Stromal cell of bone marrow (primary cell): ENCODE measurements at places on chromosomes 2 and 18.

- no peak for DNase-seq
Observed at GRCh38 chr18:34913837-34914661, 127.2 kb upstream of the MAPRE2 start.

GRCh38 chr18:47821314-47821713 lies 109.1 kb downstream of the SMAD2 start:
- DNase-seq: no peak

GRCh38 chr2:12737297-12737696 lies 20.6 kb downstream of the TRIB2 start:
- no peak for DNase-seq

DNA sequence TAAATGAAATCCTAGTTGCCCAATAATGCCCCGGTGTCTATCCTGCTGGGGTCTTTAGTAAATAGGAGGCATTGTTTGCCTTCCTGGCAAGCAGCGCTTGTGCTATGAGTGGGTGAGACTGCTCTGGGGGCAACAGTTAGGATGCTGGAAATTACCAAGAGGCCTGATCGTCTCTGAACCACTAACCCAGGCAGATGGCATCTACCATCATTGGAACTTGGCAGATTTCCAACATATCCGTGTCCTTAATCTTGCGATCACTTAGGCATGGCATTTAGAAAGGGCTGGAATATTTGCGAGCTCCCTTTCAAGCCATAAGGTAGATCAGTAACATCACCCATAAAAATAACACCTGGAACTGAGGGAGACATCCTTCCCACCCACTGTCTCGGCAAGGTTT lies 18.8 kb upstream of the SH3RF3 start:
- no peak for DNase-seq

DNA sequence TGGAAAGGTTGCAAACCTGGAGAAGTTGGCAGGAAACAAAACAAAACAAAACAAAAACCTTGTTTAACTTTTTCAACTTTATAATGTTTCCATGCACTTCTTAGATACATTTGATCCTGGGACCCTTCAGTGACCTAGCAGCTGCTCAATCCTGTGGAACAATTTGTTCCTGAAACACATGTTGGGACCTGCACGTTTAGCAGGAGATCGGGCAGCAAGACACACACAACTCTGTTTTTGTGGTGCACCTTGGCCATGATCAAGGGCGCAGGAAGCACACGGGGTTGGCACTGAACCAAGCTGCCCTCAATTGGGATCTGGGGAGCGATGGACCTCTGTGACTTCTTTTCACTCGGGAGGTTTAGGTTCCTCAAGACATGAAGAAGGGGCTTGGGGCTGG lies 268.7 kb downstream of the LOXHD1 start:
- DNase-seq: no peak

GRCh38 chr2:127015106-127015910 lies 91.6 kb downstream of the BIN1 start:
- DNase-seq: no peak

GRCh38 chr2:37376421-37377186 lies 32.2 kb downstream of the QPCT start:
- peak; percentile 85 for DNase-seq

DNA sequence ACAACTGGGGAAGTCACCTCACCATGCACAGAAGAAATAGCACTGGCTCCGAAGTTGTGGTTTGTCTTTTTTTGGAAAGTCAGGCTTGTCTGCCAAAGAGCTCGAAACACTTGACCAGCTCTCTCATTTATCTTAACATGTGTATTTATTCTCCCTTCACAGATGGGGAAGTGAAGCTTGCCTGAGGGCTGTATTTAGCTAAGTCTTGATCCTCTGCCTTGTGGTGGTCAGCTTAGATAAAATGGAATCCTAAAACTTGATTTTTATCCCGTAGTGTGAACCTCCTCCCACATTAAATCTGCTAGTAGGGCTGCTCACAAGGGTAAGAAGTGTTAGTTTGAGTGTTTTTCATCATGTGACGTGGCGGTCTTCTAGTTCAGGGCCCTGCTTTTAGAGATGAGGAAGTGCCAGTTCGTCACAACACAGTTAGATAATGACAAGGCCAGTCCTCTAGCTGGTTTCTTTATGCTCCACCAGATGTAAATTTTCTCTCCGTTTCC lies 89.7 kb downstream of the TMEM247 start:
- no peak for DNase-seq

GRCh38 chr2:13260402-13260801 lies 543.7 kb downstream of the TRIB2 start:
- no peak for DNase-seq

DNA sequence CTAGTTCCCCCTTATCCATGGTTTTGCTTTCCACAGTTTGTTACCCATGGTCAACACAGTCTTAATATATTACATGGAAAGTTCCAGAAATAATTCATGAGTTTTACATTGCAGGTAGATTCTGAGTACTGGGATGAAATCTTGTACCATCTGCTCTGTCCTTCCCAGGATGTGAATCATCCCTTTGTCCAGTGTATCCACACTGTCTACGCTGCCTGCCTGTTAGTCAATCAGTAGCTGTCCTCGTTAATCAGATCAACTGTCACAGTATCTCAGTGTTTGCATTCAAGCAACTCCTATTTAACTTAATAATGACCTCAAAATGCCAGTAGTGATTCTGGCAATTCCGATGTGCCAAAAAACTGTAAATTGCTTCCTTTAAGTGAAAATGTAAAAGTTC lies 76.3 kb downstream of the DYNC1I2 start:
- no peak for DNase-seq

- DNase-seq: no peak
Observed at GRCh38 chr2:203637471-203638167, 68.8 kb upstream of the CD28 start.

DNA sequence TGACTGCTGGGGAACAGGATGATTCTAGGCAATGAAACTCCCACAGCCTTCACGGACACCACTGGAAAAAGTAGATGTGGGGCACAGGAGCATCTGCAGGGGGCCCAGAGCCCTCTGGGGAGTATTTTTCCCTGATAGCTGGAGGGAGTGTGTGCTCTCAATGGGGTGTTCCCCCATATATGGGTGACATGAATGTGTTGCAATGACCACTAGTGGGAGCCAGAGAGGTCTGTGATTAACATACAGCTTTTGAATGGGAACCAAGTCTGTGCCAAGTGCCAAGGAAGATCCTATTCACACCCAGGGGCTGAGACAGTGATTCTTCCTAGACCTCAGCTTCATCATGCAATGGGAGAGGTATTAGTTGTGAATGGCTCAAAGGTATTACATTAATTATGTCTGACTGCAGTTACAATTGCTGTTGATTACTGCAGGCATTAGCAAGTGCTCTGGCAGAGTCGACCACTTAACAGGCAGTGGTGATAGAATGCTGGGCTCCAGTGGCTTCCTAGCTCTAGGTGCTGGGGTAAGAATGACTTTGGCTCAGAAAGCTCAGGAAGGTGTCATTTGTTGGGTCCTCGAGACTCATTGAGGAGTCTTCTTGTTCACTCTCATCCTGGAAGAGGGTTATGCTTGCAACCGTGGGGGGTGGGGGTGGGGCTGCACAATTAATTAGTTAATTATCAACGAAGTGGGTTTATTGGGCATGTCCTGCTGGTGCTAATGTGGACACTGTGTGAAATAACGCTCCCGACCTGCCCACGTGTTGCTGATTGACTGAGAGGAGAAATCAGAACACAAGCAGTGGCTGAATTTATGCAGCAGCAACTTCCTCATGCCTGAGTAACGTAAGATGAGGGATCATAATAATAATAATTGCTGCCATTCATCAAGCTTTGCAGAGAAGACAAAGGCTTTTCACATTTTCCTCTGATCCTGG lies 194.1 kb downstream of the CLIP4 start:
- peak; percentile 49 for DNase-seq

GRCh38 chr2:53036196-53036595 lies 731.4 kb upstream of the CHAC2 start:
- DNase-seq: no peak

- no peak for DNase-seq
Observed at GRCh38 chr18:9517869-9518268, 42.6 kb downstream of the RALBP1 start.

DNA sequence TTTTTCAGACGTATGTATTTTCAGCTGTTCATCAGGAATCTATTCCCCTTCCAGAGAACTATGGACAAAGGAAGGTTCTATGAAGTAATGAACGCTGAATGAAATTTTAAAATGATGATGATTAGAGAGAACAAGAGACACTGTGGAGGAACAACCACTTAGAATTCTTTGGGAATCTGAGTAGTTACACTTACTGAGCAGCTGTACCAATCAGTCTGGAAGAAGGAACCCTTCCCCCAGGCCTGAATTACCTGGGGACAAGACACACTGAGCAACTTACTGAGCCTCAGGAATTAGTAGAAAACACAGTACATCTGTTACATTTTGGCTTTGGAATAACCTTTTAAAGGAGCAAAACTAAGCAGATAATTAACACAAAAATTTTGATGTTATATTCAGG lies 1.9 kb downstream of the MSTN start:
- DNase-seq: no peak

- no peak for DNase-seq
Observed at GRCh38 chr2:215729985-215730620, 283.2 kb downstream of the MREG start.

DNA sequence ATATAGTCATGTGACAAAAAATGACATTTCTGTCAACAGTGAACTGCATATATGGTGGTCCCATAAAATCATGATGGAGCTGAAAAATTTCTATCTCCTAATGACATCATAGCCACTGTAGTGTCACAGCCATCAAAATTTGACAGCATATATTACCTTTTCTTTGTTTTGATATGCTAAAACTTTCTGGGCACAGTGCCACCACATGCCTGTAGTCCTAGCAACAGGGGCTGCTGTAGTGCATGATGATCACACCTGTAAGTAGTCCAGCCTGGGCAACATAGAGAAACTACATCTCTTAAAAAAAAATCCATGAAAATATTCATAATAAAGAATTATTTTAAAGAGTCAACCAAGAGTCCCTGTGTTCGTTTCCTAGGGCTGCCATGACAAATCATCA lies 155.5 kb upstream of the SERTAD2 start:
- DNase-seq: no peak

DNA sequence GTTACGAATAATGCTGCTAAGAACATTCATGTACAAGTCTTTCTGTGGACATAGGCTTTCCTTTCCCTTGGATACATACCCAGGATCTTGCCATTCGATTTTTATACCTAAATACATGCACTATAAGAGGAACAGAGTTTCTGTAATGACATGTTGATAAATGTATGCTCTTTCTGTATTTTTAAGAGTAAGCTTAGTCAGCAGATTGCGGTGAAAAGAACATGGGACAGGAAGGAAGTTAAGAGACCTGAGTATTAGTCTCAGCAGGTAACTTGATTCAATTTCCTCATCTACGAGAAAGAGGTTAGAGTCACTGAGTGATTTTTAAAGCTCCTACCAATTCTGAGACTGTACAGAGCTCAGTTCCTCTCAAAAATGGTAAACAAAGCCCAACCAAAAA lies 2.6 kb upstream of the TLK1 start:
- DNase-seq: no peak

DNA sequence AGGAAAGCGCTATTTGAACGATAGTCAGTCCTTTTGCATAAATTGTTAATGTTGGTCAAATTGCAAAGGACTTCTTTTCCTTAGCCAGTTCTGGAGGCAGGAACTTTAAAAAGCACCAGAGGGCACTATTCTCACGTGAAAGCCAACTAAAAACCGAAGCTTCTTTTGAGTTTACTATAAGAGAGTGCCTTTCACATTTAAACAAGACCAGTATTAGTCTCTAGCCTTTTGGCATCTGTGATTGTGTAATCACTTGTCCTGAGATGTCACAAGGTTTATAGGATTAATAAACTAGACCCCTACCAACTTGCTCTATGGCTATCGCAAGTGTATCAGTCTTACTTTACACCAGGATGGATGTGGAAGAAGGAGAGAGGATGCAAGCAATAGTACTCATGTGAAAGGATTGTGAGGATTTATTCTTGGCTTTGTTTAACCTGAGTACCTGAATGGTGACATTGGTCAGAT lies 14.4 kb upstream of the STAT4 start:
- DNase-seq: peak; percentile 41

DNA sequence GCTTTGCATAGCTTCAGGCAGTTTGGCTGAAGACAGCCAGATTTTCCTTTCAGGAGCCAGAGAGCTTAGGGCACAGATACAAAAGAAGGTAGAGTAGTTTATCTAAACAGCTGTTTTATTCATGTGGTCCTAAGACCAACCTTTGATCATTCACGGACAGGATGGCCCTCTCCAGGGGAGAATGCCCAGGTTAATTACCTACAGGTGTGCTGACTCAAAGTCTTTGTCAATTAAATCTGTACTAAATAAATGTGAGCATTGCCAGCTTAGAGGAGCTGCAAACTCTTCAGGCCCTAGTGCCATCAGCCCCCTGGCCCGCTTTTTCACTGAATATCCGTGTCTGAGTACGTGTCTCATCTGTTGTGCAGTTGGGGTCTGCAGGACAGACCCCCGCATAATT lies 554.7 kb downstream of the NUP35 start:
- no peak for DNase-seq

DNA sequence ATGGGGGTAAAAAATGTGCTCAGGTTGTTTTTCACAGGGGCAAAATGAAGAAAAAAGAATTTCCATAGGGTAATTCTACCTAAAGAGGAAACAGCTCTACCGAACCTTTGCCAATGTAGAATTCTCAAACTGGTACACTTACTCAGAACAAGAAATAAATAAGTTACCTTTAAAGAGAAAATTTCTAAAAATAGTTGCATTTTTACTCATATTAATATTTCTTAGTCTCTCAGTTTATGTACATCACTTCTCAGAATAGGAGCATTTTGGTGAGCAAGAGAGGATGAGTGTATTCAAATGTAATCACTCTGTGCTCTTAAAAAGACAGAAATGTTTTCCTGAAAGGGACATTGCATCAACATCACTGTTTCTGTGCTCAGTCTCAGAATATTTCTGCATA lies 574.7 kb upstream of the SLC8A1 start:
- no peak for DNase-seq

GRCh38 chr18:3914833-3915610 lies 465.1 kb downstream of the TGIF1 start:
- no peak for DNase-seq

GRCh38 chr2:126748929-126749518 lies 93.1 kb downstream of the GYPC start:
- no peak for DNase-seq

- no peak for DNase-seq
Observed at GRCh38 chr2:157159221-157159934, 98.1 kb upstream of the GALNT5 start.

GRCh38 chr2:149357058-149357457 lies 26.7 kb downstream of the LYPD6 start:
- DNase-seq: no peak

- DNase-seq: no peak
Observed at GRCh38 chr2:7943446-7943845, 738.4 kb upstream of the ID2 start.

GRCh38 chr18:35139517-35139916 lies 98.3 kb downstream of the MAPRE2 start:
- DNase-seq: no peak

DNA sequence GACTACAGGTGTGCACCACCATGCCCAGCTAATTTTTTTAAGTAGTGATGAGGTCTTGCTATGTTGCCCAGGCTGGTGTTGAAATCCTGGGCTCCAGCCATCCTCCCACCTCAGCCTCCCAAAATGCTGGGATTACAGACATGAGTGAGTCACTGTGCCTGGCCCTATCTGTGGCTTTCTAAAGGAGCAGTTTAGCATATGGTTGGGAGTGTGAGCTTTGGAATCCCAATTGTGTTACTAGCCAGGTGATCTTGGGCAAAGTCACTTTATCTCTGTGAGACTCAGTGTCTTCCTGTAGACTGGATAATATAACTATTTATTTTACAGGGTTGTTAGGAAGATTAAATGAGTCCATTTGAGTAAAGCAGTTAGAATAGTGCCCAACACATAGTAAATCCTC lies 19.8 kb upstream of the SMAD4 start:
- no peak for DNase-seq
